ENCODE measurements at places on chromosomes 7 and 10.
A peak's percentile ranks its signal among the peaks of the same experiment; 100 is the strongest.

DNA sequence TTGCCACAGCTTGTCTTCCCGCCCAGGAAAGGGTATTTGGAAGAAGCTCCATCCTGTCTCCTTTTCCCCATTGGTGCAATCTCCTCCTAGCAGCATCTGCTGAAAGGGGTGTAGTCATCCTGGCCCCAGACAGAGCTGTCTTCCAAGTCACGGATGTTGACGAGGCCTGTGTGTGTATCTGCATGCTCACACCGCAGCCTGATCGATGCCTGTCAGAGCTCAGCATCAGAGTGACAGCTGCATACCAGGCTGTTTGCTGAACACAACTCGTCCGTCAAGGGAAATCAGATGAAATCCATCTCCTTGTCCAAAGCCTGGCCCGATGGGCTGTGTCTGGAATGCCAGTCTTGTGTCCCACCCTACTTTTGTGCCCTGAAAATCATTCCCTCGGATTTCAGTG is 21.2 kb upstream of the LRRC4 start:
- DNase-seq, result no peak

GRCh38 chr10:117757086-117757720 is 214.7 kb downstream of the EMX2 start:
- no peak for DNase-seq

GRCh38 chr10:110744782-110745181 is 100.6 kb downstream of the RBM20 start:
- no peak for DNase-seq

DNA sequence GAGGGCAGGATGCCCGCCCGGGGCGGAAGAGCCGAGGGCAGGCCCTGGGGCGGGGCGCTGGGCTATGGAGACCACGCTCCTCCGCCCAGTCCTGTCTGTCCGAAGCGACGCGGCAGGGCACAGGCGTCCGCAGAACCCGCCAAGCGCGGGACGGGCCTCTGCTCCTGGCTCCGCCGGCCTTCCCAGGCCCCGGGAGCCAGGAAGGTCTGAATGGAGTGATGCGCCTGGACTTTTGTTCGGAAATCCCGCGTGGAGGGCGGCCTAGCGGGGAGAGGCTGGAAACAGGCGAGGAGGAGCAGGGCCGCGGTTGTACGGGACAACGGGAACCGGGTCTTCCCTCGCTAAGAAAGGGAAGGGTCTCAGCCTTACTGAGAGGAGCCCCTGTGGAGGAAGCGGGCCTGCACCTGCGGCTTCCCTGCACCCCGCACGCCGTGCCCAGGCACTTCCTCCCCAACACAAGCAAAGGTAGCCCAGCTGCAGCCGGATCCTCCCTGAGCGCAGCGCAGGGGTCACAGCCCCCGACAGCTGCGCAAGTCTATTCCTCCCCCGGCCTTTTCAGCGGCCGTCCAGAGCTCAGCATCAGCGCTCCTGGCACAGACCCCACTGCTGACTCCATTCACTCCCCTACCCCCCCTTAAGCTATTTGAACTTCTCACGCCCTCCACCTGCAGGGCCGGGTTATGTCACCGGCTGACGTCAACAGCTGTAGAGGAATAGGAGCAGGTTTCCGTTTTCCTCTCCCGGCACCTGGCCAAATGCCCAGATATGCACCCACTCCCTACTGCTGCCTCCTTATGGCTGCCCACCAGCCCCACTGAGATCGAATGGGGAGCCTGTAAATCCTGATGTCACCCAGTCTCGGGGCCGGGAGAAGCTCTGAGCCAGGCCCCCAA is 143.2 kb upstream of the RET start:
- no peak for DNase-seq

DNA sequence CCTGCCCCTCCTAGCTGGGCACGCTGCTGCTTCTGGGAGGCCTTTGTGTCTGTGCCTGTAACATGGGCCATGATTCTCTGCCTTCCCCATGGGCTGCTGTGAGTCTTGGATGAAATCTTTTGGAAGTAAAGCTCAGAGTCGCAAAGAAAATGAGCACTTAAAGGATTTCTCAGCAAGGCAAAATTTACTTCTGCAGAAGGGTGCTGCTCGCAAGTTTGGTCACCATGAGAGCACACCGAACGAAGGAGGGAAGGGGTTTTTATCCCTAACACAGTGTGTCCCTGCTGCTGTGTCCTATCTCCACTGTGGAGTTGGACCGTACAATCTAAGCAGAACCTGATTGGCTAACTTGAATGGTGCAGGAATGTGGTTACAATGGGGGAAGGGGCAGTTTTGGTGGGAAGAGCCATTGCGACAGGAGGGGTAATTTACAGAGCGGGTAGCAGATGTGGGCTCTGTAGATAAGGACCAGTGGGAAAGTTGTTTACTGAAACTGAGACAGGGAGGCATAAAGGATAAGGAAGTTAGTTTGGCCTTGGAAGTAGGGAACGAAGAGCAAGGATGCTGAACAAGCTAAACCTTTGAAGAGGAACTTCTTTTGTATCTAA is 57.5 kb downstream of the FANK1 start:
- DNase-seq, result no peak

- DNase-seq, result no peak
These were observed 93.1 kb upstream of the TEX47 start for GRCh38 chr7:88888684-88889083.

DNA sequence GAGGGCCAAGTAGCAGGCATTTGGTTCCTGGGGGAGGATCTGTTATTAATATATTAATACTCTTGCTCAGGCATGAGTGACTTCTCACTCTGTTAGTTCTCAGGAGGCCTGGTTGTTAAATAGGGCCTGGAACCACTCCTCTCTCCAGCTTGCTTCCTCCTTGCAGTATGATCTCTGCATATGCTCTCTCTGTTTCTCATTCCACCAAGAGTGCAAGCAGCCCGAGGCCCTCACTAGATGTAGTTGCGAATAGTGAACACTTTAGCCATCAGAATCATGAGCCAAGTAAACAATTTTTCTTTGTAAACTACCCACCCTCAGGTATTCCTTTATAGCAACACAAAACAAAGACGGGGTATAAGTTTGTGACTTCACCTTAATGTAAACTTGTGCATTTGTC is 784.3 kb downstream of the DNAJB9 start:
- no peak for DNase-seq

DNA sequence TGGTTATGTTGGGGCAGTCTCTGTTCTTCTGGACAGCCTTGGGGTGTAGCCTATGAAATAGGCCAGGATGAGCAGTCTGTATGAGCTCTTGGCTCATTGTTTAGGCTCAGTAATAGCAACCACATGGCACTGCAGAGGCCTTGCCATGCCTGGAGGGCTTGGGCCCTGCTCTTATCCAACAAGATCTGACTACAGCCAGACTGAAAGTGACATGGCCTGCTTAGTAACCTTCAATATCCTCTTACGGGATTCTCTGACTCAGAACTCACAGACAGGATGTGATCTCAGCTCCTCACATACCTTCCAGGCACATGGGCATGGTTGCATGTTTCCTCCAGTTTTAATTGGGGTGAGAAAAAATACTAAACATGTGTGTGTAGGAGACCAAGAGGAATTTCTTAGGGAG is 289.3 kb downstream of the PTEN start:
- DNase-seq, result peak; percentile 78

- no peak for DNase-seq
These were observed 16.3 kb upstream of the ZMIZ1 start for GRCh38 chr10:79052291-79053080.

GRCh38 chr10:56181607-56182006 is 179.5 kb downstream of the ZWINT start:
- DNase-seq, result no peak

DNA sequence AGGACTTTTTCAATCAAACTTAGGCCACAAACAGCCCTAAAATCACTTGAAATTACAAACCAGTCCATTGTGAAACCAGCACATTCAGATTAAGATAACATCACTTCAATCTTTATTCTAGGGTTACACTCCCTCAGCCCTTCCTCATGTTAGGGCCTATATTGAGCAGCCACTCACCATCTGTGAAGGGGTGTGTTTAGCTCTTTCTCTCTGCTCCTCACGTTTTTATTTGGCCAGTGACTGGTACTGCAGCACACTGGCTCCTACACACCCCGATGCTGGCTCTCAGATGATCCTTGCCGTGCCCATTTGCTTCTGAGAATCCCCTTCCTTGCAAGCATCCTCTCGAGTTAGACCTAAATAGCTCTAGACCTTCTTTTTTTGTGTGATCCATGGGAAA is 604.5 kb downstream of the INHBA start:
- no peak for DNase-seq

- peak; percentile 37 for DNase-seq
These were observed 90.1 kb downstream of the ABCC2 start for GRCh38 chr10:99872367-99873162.

- DNase-seq, result no peak
These were observed 25.9 kb upstream of the FAM20C start for GRCh38 chr7:166338-167060.

DNA sequence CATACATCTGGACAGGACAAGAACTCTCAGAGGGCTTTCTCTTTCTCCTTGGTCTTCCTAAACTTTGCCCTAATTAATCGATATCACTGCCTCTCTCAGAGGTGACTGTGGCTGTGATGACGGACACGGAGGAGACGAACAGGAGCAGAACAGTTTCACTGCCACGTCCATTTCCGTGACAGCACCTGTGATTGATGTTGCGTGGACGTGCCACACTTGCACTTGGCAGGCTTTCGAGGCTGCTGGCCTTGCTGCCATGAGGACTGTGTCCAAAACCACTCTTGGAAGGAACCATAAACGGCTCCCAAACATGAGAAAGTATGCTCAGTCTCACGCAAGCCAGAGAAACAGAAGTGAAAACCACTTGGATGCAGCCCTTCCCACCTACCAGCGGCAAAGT is 308.1 kb downstream of the DNAJB6 start:
- no peak for DNase-seq

- peak; percentile 18 for DNase-seq
These were observed 121.7 kb downstream of the PRPF18 start for GRCh38 chr10:13708256-13708990.

GRCh38 chr7:148894591-148894990 is 10.5 kb upstream of the EZH2 start:
- DNase-seq, result no peak

DNA sequence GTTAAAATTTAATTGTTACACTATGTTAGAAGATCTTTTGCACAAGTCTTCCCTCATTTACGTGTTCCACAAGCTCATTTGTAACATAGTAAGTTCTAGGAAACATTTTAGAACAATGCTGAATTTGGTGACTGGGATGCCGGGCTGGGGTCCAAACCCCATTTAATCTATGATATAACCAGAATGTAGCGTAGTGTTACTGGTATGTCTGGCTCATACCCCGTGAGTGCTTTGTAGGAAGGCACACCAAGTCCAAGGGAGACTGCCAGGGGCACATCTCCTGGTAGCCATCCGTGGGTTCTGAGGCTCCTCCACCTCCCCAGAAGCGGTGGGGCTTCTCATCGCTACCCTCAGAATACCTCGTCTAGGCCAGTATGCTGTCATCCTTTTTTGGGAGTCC is 21.3 kb upstream of the TMEM236 start:
- DNase-seq, result no peak

DNA sequence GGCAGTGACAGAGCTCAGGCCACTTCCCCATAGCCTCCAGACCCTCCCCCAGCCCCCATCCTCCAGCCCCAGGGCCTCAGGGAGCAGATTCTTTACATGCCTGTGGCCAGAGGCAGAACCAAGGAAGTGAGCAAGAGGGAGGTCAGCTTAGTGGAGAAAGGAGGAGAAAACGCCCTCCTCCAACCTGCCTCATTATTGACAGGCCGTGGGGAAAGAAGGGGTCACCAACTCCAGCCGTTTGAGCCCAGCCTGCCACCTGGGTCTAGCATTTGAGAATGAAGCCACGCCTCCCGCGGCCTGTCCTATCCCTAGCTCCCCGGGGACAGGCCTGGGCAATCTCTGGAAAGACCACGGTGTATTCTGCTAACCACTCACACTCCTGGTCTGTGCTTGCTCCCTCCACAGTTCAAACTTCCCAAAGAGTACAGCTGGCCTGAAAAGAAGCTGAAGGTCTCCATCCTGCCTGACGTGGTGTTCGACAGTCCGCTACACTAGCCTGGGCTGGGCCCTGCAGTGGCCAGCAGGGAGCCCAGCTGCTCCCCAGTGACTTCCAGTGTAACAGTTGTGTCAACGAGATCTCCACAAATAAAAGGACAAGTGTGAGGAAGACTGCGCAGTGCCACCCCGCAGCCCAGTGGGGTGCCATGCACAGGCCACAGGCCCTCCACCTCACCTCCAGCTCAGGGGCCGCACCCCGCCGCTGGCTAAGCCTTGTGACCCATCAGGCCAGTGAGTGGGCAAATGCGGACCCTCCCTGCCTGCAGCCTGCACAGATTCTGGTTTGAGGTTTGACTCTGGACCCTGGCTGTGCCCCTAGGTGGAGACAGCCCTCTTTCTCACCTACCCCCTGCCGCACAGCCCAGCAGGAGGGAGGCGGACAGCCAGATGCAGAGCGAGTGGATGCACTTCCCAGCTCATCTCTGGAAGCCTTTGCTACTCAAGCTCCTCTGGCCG is 14.3 kb upstream of the TRIM8 start:
- peak; percentile 97 for DNase-seq

DNA sequence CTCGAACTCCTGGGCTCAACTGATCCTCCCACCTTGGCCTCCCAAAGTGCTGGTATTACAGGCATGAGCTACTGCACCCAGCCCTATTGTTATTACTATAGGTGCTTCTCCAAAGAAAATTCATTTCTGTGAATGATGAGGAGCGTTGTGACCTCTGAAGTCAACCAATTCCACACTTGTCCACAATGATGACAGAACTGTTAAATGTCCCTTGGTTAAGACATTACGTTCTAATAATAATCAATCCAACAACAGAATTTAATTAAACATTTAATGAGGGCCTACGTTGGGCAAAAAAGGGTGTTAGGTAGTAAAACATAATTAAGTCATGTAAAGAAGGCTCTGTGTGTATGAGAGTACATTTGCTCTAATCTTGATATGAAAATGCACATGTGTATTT is 18.2 kb downstream of the POLR3A start:
- no peak for DNase-seq

- DNase-seq, result no peak
These were observed 8.5 kb downstream of the CPED1 start for GRCh38 chr7:120996988-120997345.

DNA sequence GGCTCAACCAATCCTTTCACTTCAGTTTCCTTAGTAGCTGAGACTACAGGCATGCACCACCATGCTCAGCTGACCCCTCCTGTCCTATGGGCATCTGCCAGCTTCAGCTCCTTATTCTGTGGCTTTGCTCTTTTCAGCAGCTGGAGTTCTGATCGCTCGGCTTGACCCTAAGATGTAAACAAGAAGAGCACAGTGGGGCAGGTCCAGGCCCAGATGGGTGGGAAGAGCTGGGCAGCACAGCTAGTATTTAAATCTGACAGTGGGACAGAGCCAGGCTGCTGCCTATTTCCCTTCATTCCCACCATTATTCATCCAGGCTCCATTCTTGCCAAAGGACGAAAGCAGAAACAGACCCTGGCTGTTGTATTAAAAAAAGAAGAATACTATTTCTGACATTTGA is 494.9 kb upstream of the PODXL start:
- DNase-seq, result no peak

GRCh38 chr10:52451817-52452216 is 137.7 kb downstream of the DKK1 start:
- peak; percentile 63 for DNase-seq

DNA sequence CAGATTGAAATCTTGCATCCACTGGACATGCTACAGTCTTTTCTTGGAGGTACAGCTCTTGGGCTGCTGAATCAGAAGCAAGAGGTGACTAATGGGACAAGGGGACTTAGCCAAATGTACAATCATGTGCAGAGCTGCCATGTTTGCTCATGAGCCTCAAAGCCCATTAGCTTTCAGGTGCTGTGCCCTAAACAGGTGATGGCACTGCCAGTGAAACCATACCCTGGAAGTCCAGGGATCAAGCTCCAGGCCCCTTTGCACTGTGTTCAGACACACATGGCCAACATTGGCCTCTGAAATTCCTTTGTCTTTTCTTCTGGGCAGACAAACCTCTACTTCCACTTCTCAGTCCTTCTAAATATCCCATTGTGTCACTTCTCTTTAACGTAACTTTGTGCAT is 328.2 kb downstream of the GRID1 start:
- DNase-seq, result no peak
